Vagina (tissue), 2 donors: ENCODE measurements at places on chromosomes 13 and 19.

DNA sequence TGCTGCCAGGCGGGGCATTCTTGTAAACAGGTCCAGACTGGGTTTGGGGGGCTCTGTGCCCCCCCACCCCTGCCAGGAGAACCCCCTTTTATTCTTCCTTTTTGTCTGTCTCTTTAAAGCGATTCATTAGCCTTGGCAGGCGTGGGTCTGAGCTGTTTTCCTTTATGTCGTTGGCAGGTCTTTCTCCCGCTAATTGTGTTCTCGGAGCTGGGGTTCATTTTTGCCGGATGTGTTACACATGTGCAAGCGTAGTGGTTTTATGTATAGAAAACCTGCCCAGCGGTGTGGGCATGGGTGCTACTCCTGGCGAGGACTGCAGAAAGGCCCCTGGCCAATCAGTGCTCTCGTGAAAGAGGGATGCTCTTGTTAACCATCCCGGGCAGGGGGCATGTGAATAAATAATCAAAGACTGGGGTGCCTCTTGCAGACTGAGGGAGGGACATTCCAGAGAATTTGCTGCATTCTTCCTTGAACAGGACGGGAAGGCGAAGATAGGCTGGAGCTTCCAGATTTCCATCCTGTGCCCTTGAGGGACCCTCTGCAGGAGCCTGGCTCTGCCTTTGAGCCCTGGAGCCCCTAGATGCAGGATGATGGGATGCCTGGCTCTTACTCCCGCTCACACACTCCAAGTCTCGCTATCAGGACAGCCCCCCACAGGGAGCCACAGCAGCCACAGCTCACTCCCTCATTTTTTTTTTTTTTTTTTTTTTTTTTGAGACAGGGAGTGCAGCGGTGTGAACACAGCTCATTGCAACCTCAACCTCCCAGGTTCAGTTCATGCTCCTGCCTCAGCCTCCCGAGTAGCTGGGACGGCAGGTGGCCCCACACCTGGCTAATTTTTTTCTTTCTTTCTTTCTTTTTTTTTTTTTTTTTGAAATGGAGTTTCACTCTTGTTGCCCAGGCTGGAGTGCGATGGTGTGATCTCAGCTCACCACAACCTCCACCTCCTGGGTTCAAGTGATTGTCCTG lies 14.1 kb downstream of the CARM1 start:
- no peak for DNase-seq

GRCh38 chr13:47521890-47522487 lies 479.1 kb downstream of the SUCLA2 start:
- DNase-seq: no peak

DNA sequence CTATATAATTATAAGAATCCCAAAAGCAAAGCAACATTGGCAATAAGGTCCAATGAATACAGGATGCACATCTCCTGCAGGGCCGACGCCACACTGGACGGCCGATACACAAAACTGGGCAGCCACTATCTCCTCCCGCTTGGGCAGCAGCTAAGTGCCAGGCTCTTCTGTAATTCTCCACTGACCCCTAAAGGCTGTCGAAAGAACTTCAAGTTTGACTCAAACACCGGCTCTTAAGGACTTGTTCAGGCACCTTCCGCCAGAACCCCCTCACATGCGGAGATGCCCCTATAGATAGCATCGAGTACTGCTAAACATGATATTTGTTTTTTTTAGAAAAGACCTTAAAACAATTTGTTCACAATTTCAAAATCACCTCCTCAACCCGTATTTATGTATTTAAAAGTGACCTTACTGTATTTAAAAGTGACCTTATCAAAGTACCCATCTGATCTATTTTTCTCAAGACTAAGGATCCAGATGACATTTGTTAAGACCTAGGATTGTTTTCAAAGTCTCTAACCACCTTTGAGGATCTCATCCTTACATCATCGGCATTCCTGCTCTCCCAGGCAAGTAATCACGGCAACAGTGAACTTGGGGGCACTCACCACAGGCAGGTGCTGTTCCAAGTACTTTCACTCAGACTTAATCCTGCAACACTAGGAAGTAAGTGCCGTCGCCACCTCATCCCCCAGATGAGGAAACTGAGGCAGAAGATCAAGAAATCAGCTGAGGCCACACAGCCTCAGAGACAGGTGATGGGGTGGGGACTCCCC lies 77.8 kb downstream of the TUBGCP3 start:
- DNase-seq: no peak

- DNase-seq: no peak
Measured at GRCh38 chr13:27274631-27275030, 4.0 kb downstream of the RASL11A start.

DNA sequence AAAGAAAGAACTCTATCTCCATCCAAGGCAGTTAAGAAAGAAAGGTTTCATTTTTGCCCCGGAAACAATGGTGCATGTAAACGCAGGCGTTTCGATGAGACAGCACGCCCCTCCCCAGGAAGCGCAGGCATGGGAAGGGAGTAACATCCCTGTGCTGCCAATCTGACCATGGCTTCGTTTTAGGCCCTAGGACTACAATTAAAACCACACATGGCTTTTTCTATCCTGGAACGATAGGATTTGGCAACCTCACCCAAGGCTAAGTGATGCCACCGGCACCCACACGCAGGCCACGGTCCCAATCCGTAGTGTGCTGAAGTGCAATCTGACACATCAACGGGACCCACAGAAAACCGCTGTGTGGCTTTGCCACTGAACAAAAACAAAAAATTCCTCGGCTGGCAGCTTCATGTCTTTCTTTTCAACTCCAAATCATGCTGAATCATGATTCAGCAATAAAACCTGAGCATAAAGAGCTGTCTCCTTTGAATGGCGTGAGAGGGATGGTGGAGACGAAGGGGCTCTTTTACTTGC lies 24.2 kb downstream of the RANBP3 start:
- DNase-seq: no peak
